Muscle of back (tissue), 13 donors: ENCODE measurements at places on chromosomes 12 and 14.

DNA sequence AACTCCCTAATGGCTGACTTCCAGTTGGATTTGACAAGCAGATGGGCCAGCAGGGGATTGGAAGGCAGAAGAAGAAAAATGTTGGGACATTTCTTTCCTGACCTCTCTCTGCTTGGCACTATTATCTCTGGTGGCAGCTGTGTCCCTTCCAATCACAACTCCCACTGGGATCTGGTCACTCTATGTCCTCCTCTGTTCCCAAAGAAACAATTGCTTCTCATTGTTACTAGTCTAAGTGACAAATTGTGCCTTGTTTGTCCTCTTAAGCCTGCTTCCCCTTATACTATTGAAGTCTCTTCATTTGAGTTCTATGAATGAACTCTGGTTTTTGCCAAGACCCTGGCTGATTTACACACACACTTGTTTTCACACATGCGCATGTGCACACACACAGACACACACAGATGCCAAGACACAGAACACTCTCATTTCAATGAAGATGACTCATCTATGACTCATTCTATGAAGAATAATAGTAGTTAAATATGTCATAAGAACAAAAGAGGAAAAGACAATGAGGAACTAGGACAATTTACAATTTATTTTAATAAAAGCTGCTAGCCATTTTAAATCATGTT is 83.0 kb upstream of the FAR2 start:
- DNase-seq: no peak

DNA sequence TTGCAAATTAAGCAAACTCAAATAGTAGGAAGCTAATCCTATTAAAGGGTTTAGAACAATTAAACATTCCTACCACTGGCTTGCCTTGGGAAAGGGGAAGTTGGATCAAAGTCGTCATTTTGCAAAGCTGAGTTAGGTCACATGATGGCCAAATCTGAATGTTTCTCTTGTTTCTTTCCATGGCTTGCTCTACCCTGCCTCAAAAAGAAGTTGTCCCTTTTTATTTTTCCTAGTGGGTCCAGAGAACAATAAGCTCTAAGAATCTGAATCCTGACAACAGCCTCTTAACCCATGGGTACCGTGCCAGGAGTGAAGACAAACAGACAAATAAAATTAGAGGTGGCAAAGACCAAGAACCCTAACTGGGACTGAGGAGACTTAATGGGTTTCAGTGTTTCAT is 26.2 kb upstream of the NPFF start:
- no peak for DNase-seq

DNA sequence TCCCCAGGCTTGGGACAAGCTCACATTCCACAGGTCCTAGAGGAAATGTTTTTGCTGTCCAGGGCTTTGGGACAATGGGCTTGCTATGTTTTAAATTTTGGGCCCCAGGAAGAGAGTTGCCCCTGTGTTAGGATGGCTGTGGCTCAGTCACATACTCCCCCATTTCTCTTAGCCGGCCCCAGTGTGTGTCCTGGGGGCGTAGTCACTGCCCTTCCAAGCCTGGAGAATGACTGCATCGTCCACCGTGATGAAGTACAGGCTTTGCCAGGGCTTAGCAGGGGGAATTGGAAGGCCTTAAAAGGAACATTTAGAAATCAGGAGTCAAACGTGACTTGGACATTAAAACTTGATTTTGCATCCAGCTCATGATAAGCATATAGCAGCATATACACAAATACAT is 293.6 kb downstream of the CACNA1C start:
- no peak for DNase-seq

DNA sequence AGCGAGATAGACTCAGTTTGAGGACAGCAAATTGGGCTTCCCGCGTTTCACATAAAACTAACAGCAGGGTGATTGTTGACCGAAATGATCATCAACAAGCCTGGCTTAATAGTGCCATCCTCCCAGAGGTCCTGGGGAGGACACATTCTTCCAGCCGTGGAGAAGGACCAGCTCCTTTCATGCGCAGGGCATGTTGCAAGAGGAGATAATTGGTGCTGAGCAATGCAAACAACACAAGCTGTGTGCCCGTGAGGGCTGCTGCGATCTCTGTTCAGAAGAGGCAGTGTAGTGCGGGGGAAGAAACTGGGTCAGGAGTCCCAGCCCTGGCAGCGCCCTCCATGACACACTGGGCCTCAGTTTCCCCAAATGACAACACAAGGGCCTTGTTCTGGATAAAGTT is 54.3 kb downstream of the CCDC85C start:
- no peak for DNase-seq

- DNase-seq: no peak
Observed at GRCh38 chr12:75561921-75562320, 50.5 kb upstream of the KRR1 start.

- DNase-seq: peak; percentile 27
Observed at GRCh38 chr12:64566831-64567517, 43.3 kb upstream of the RASSF3 start.

DNA sequence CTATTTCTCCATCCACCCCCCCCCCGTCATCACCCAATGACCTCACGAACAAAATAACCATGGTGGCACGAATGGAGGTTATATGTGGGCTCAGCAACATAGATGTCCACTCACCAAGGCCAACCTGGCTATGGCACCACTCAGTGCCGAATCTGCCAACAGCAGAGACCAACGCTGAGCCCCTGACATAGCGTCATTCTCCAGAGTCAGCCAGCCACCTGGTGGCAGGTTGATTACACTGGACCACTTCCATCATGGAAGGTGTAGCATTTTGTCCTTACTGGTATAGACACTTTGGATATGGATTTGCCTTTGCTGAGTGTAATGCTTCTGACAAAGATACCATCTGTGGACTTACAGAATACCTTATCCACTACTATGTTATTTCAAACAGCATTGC is 24.2 kb upstream of the DYRK2 start:
- DNase-seq: no peak

- no peak for DNase-seq
Observed at GRCh38 chr12:92942905-92943304, 13.8 kb upstream of the EEA1 start.

DNA sequence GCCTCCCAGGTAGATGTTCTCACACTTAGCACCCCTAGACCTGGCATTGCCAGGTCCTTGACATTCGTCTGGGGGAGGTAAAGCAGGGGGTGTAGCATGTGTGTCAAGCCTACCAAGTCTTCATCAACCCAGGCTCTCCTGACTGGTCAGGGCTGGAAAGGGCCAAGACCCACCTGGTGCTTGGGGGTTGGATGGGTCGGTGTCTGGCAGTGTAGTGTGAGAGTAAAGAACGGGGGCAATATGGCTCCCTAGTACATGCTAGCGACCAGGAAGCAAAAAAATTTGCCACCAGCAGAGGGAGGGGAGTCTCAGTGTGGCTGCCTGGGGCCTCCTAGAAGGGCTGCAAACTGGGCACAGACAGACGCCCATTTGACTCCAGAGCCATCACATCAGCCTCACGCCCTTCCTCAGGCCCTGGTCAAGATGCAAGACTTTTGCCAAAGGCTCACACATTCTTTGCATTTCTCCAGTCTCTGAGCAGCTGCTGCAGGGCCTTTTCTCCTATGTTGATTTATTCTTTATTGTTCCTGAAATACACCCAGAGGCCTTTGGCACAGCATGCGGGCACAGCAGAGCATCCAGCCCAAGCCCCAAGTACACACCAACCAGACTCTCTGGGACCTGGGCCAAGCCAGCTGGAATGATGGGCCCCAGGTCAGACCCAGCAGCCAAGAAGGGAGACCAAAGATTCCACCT is 38.3 kb upstream of the PNMA1 start:
- peak; percentile 74 for DNase-seq

GRCh38 chr12:38160318-38161122 is 156.1 kb upstream of the ALG10B start:
- DNase-seq: no peak
